ENCODE measurements at places on chromosomes 5 and 9. TPM values are rescaled to one million over a fixed set of nuclear protein-coding genes. Genes with fewer than 3 reads are reported as not detected.

The OR13C2 gene
- not detected for total RNA-seq

DNA sequence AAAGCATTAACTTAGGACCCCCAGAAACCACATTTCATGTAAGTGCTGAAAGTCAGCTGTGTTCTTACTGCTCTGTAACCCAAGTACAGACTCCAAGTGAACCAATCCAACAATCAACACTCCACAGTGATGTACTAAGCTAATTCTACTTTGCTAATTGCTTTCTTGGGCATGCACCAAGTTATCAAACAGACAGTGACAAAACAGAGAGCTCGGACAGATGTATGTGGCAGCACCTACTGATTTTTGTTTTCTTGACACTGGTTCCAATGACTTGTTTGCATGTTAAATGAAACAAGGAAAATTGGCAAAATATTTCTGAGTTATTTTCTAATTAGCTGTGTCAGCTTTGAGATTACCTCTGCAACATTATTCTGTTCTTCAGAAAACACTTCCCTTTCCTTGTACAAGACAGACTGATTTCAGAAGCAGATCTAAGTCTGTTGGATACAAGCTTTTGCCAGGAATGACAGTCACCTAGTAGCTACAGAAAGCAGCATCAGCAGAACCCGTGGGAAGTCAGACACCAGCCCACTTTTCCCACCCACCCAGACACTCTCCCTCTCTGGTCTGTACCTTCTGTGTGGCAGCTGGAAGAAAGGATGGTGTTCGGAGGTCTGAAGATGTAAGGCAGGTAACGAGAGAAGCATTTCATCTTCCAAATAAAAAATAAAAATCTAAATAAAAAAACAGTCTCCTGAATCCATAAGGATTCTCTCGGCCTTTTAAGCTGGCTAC, 176.7 kb upstream of the PPP2R2B start:
- DNase-seq, result no peak

DNA sequence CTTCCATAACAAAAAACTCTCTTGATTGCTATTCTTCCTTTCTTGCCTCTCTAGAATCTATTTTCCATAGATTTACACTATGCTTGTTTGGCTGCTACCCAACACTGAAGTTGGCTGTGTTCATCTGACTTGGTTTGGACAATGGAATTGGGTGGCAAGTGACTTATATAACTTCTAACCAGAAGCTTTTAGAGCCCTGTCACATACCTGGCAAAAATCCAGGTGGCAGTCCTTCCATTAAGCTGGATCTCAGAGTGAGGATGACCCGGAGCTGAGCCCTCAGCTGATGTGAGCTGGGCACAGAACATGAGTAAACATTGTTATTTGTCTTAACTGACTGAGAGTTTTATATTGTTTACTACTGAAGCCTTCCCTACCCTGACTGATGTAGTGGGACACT, 225.7 kb downstream of the TLR4 start:
- no peak for DNase-seq

GRCh38 chr5:141491323-141492167, 2.7 kb downstream of the PCDHGC5 start:
- DNase-seq, result no peak

DNA sequence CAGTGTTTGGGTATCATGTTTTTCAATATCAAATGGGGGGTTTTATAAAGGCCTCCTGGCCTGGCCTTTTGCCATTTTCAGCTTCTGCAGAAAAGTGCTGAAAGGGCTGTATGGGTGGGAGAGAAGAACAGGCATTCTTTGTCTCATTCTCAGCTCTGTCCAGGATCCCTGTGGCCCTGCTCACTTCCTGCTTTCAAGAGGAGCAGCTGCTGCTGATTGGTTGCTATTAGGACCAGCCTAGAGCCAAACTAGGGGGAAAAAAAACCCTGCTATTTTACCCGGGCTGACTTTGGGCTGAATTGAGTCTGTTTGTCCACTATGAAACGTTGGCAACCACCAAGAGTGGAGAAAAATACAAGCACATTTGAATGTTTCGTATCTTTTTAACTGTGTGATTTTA, 117.1 kb downstream of the CMYA5 start:
- no peak for DNase-seq

GRCh38 chr5:64688965-64689364, 1.3 kb upstream of the SHISAL2B start:
- DNase-seq, result no peak

The CDKN2B-AS1 gene
- total RNA-seq, result 0.04 TPM

The DRD1 gene
- total RNA-seq, result not detected

The KCNMB1 gene
- 0.04 TPM for total RNA-seq

DNA sequence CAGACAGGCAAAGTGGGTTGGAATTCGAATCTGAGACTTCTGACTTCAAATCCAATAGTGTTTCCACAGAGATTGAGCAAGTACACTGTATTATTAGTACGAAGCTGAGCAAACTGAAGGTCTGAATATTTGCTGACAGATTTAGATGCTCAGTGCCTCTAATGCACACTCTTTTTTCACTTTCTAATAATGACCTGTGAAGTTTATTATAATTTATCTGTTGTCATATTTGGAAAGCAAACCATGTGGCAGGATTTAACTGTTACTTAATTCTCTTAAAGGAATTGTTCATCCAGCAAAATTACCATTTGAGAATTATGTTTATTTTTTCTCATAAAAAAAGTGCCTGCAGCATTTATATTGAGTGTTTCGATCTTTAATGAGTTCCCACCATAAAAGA, 277.3 kb downstream of the DMRT2 start:
- DNase-seq, result no peak

The C7 gene
- 0.13 TPM for total RNA-seq

DNA sequence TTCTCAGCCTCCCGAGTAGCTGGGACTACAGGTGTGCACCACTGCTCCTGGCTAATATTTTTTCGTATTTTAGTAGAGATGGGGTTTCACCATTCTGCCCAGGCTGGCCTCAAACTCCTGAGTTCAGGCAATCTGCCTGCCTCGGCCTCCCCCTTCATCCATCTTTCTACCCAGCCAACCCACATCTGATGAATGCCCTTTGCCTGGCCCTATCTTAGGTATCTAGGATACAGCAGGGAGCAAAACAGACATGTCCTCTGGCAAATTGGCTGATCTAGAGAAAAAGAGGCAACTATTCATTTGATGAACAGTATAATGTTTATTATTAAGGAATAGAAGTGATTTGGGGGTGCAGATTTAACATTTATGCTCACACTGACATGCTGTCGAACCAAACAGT, 123.0 kb downstream of the TRIO start:
- DNase-seq, result no peak
